ENCODE measurements at places on chromosomes 5 and 9.

- H3K27me3 ChIP-seq: no peaks in the 10 kb centered on the region
- no peaks in the 10 kb centered on the region for H3K4me1 ChIP-seq
- DNase-seq: no peak
- H3K27ac ChIP-seq: no peak overlapping the region
Observed at GRCh38 chr5:77776554-77777206, 541 bp upstream of the TBCA start.

GRCh38 chr9:76415154-76415553 lies 20.9 kb upstream of the RFK start:
- no peak for DNase-seq
- no peaks in the 10 kb centered on the region for H3K36me3 ChIP-seq
- H3K4me3 ChIP-seq: no peak overlapping the region

- H3K4me3 ChIP-seq: no peak overlapping the region
- no peak overlapping the region for H3K27ac ChIP-seq
- no peaks in the 10 kb centered on the region for H3K4me1 ChIP-seq
- no peaks in the 10 kb centered on the region for H3K27me3 ChIP-seq
- DNase-seq: no peak
Observed at GRCh38 chr5:90898326-90899013, 339.9 kb downstream of the ADGRV1 start.

DNA sequence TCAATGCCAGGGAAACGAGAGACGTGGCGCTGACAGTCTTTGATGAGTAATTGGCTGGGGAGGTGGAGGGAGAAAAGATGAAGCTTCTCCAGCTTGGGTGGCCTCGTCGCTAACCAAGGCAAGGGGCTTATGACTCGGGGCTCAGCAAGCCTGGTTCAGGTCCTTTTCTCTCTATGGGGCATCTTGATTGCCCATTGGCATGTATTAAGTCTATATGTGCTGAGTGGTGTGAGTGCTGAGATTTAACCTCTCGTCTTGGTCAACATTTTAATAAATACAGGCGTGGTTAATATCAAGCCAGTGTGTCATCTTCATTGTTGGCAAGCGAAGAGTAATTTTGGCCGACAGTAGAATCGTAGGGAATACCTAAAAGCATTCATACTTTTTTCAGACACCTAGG lies 85.9 kb downstream of the RAI14 start:
- H3K4me3 ChIP-seq: no peak overlapping the region
- peaks cover 16% of the 10 kb centered on the region for H3K4me1 ChIP-seq
- no peaks in the 10 kb centered on the region for H3K36me3 ChIP-seq
- no peaks in the 10 kb centered on the region for H3K27me3 ChIP-seq

DNA sequence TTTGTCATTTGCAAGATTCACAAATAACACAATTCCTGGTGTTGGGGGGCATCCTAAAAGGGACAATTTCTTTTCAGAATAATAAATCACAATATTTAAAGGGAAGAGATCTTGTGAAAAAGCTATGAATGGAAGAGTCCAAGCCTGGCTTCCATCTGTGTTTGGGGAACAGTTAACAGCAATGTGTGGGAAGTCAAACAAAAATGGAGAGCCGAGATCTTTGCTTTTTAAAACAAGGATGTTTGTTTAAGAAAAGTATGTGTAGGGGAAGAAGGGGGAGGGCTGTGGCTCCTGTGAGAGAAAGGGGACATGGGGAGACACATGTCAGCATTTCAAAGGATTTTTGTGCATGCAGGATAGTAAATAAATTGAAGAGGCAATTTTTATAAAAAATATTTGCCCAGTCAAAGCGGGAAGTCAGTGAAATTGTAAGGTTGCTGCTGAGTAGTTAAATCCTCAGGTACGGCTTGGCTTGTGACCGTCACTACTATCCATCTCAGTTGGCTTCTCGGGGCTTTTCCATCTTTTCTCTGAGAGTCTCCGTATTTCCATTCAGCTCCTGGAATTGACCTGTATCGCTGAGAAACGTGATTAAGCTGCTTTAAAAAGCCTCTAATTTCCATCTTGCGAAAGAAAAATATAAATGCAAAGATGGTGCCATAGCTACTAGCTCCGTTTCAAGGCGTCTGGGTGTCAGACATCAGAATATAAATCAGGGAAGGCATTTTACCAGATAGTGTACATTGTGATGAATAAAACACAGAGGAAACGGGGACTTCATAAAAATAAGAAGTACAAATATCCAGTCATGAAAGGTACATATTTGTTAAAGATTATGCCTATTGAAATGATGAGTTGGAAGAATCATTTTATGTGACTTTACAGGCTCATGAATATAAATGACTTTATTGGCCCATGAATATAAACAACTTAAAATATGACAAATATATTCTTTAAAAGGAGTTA lies 52.9 kb upstream of the VCAN start:
- H3K4me3 ChIP-seq: no peak overlapping the region
- H3K27ac ChIP-seq: no peak overlapping the region
- no peaks in the 10 kb centered on the region for H3K27me3 ChIP-seq
- DNase-seq: no peak
